ENCODE measurements at places on chromosomes 7 and 10.

- DNase-seq: no peak
Measured at GRCh38 chr7:106644999-106645398, 16.0 kb downstream of the CCDC71L start.

- DNase-seq: no peak
Measured at GRCh38 chr10:43218951-43219837, 47.7 kb downstream of the RASGEF1A start.

- no peak for DNase-seq
Measured at GRCh38 chr7:138481447-138482380, 21.7 kb downstream of the TRIM24 start.

- DNase-seq: no peak
Measured at GRCh38 chr7:50356212-50356944, 51.9 kb downstream of the IKZF1 start.

- no peak for DNase-seq
Measured at GRCh38 chr7:142752376-142753225, 3.3 kb downstream of the PRSS1 start.

GRCh38 chr10:112490545-112490944 is 43.5 kb downstream of the VTI1A start:
- no peak for DNase-seq

- DNase-seq: no peak
Measured at GRCh38 chr10:60963441-60964256, 19.7 kb upstream of the RHOBTB1 start.

DNA sequence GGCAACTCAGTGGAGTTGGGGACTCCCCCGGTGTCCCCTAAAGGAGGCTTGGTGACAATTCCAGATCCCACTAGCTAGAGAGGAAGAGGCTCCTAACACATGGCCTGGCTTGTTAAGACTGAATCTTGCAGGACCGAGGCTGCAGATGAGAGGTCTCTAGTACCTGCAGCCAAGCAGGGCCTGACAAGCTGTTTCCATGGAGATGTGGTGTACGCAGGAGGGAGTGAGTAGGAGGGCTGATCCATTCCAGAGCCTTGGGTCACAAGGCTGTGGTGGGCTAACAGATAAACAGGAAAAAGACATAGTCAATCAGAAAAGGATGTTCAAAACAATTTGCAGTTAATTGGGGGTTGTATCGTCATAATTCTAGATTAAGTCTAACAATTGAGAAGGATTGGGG is 77.3 kb upstream of the MKLN1 start:
- no peak for DNase-seq

DNA sequence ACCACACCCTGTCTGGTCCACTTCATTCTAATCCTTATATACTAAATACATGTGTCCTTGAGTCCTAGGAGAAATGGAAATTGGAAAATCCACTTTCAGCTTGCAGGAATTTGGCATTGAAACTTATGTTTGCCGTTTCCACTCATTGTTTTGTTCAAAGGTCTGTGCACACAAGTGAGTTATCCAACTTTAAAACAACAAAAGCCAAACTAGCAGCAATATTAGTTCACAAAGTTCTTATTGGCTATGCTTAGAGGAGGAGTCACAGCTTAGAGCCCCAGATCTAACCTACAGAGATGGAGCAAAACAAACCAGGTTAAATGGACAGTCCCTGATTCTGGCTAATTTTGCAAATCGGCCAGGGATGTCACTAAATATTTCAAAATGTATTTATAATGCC is 44.6 kb upstream of the AFAP1L2 start:
- no peak for DNase-seq

GRCh38 chr7:89771003-89771636 is 383.1 kb upstream of the STEAP1 start:
- no peak for DNase-seq

GRCh38 chr10:44986670-44987069 is 8.1 kb upstream of the DEPP1 start:
- DNase-seq: no peak

GRCh38 chr7:76225379-76225778 is 23.7 kb downstream of the SRRM3 start:
- no peak for DNase-seq

DNA sequence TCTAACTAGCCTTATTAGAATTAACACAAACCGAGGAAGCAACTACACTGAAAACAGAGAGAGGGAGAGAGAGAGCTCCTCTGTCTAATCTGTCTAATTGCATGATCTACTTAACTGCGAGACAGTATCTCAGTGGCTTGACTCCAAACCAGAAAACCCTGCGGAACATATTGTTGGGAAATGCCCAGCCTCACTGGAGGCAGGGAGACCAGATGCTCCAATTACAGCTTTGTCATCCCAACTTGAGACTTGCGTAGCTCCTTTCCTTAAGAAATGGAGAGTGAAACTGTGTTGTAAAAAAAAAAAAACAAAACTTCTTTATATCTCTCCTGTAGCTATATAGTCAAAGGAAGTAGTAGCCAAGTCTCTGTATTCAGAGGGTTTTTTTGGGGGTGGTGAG is 52.0 kb upstream of the ZNRF2 start:
- DNase-seq: no peak

DNA sequence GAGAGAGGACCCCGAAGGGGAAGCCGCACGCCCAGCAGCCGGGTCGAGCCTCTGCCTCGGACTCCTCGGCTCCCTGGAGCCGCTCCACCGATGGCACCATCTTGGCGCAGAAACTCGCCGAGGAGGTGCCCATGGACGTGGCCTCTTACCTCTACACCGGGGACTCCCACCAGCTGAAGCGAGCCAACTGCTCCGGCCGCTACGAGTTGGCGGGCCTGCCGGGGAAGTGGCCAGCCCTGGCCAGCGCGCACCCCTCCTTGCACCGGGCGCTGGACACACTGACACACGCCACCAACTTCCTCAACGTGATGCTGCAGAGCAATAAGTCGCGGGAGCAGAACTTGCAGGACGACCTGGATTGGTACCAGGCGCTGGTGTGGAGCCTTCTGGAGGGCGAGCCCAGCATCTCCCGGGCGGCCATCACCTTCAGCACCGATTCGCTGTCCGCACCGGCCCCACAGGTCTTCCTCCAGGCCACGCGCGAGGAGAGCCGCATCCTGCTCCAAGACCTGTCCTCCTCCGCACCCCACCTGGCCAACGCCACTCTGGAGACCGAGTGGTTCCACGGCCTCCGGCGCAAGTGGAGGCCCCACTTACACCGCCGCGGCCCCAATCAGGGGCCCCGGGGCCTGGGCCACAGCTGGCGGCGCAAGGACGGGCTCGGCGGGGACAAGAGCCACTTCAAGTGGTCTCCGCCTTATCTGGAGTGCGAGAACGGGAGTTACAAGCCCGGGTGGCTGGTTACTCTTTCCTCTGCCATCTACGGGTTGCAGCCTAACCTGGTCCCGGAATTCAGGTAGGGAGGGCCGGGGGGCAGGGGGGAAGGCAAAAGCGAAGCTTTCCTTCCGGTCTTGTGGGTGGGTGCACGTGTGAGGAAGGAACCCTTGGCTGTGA is 973 bp downstream of the GPR158 start:
- no peak for DNase-seq

GRCh38 chr7:118372530-118372929 is 148.0 kb downstream of the ANKRD7 start:
- DNase-seq: no peak
